ENCODE measurements at places on chromosomes 1 and 21.

- DNase-seq = no peak
Observed at GRCh38 chr1:53656747-53657530, 82.0 kb downstream of the GLIS1 start.

DNA sequence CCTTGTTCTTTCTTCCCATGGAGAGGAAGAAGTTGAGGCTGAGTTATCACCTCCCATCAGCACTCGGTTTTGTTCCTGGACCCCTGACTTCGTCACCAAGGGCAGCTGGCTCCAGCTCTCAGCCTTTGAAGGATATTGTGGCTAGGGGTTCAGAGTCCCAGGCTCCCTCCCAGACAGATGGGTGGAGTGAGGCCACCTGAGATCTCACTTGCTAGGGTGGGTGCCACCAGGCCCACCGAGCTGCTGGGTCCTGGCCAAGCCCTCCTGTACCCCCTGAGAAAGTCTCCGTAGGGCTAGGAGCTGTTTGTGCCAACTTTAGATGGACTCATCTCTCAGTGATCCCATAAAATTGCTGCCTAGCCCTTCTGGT lies 6.9 kb downstream of the MX2 start:
- DNase-seq = no peak

- DNase-seq = no peak
Observed at GRCh38 chr1:24108334-24109165, 3.4 kb downstream of the MYOM3 start.

DNA sequence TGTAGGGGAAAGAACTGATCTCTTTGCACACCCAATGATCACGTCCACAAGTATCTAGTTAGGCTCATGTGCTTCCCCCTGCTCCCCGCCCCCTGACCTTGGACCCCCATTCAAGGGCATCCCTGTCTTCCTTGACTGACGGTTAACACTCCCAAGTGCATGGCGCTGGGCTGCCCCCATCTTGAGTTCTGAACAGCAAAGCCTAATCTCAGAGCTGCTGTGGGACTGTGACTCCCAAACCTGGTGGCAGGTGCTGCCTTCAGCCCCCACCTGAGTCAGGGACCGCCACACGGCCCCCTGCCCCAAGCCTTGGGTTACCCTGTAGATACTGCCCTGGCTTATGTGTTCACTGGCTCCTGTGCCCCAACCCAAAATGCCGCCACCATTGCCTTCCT lies 925 bp downstream of the TNNI1 start:
- DNase-seq = no peak

DNA sequence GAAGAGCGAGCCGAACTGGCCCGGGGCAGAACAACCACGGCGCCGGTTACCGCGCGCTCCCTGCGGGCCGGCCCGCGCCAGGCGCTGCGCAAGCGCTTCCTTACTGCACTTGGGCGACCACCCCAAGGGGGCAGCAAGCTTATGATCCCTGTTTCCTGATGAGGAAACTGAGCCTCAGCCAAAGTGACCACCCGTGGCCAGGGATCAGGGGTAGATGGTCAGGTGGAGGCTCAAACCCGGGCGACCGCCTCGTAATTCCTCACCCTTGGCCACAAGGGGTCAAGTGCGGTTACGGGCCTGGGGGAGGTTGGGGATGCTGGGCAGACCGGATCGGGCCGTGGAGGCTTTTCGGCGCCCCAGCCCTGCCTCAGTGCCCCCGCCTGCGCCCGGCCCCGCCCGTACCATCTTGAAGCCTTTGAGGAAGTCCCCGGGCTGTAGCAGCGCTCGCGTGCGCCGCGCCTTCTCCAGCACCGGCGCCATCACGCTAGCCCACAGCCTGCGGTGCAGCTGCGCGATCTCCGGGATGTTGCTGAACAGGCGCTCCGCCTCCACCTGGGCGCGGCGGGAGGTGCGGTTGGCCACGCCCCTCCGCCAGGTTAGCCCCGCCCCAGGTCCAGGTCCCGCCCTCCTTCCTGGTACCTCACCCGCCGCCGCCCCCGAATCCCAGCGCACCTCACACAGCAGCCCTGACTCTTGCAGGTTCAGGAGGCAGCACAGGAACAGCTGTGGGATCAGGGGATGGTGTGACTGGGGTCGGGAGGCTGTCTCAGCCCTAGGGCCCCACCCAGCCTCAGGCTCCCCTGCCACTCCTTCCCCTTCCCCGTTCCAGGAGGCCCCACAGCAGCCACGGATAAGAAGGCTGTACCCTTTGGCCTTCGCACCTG lies 5.4 kb upstream of the TNFRSF25 start:
- no peak for DNase-seq

Data from left kidney (tissue), 8 donors.